ENCODE measurements at places on chromosomes 3 and 15.

DNA sequence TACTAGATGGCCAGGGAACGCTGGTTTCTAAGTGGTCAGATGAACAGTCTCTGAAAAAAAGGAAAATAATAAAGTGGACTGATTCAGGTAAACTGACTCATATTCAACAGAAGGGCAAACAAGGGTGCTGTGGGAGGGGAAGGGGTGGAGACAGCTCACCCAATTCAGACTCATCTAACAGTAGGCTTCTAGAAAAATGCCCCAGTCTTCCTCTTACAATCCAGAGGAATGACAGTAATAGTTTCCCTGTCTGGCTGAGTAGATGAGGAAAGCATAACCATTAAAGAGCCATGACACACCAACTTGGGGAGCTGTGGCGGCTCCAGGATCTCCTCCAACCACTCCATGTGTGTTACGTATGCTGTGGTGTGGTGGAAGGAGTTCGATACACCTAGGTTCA lies 231.4 kb upstream of the UMPS start:
- no peak for DNase-seq

DNA sequence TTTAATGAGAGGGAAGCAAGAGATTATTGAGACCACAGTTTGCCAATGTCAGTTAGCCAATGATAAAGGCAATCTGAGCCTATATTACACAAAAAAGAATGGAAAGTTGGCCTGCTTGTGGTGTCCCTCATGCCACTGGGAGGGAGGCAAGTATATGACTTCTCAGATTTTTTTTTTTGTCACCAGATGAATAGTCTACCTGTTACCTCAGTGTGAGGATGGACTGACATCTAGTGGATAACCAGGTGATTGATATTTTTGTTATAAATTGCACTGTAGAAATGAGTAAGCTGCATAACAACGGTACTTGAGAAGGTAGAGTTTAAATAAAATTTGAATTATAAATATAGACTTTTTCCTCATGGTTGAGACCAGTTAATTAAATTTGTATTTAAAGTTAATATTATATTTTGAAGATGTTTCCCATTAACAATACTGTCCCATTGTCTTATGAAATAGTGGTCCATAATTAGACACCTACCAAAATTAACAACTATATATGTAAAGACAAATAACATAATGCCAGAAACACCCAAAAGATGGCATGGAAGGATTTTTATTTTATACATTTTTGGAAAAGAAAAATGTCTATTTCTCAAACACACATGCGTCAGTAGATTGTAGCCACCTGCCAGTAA lies 237.8 kb upstream of the GADL1 start:
- DNase-seq = peak; percentile 25

- no peak for DNase-seq
These were observed 755.2 kb downstream of the NR2F2 start for GRCh38 chr15:97085731-97086130.

- peak; percentile 6 for DNase-seq
These were observed 330.2 kb downstream of the EPHB1 start for GRCh38 chr3:135125171-135125801.

- DNase-seq = peak; percentile 59
These were observed 1.5 kb downstream of the CHSY1 start for GRCh38 chr15:101250341-101250831.

- DNase-seq = no peak
These were observed 6.0 kb upstream of the GRAMD1C start for GRCh38 chr3:113832477-113833164.

DNA sequence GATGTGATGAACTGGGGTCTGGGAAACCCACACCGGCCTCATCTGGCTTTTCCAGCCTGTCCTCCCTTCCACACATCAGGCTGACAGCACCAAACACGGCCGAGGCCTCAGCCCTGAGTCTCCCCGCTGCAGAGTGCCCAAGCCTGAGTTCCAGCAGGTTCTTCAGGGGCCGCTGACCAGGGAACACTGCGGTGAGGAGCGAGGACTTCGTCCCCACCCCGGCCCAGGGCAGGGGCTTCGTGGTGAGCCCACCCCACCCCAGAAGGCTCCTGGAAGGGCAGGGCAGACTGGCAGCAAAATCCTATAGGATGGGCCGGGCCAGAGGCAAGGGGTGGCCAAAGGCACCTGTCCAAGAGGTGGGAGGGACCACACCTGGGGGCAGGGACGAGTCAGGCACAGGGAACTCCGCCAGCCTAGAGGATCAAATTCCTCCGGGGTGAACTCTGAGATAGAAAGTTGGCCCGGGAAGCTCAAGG lies at the start of gene SLC51A:
TSS of gene SLC51A (plus strand) at position 446 of the 476 bp plus-strand sequence. CDS start 179 bp downstream, outside the sequence.
- DNase-seq = no peak

DNA sequence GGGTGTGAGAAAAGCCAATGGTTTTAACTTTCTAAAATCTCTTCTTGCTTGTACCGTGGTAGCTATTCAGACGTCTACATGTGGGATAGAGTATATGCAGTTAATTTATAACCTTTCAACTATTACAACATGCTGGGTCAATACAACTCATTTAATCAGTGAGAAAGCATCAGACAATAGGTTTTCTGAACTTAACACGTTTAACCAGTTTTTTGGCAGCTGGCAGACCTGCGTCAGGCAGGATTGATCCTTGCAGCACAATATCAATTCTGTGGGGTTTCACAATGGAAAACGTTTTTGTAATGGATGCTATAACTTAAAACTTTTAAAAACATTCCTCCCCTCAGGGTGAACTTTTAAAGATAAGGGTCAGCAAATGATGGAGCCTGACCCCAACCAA lies 6.5 kb downstream of the GNB5 start:
- no peak for DNase-seq

DNA sequence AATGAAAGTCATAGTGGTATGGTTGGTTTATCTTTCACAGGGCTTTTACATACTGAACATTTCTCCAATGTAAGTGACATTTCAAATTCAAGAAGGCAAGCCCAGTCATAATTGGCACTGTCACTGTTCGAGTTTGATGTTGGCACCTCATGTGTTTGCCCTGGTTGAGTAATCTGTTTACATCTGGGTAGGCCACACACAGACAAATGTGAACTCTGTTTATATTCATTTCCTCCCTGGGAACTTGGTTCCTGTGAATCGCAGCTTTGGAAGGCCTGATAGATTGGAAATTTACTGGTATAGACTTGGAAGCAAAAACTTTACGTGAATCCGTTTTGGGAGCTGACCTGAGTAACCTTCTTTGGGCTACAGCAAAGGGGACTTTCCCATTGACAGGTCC lies 395.2 kb upstream of the AZI2 start:
- DNase-seq = no peak

GRCh38 chr15:67134067-67134838 lies 68.9 kb downstream of the SMAD3 start:
- DNase-seq = no peak

- DNase-seq = no peak
These were observed 155.0 kb upstream of the SUCLG2 start for GRCh38 chr3:67809370-67809935.

DNA sequence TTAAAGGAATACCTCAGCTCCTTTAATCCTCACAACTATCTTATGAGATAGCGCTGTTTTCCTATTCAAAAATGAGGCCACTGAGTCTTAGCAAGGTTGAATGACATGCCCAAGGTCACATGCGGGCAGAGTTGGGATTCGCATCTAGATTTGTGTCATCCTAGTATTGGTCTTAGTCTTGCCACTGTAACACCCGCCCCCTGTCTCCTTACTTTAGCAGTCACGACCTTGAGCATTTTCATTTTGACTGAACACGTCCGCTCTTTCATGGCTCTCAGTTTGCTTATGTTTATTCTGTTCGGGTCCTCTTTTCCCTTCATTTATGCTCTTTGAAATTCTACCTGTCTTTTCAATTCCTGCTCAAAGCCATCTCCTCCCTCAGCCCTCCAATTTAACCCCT lies 112.5 kb upstream of the CADPS start:
- DNase-seq = no peak

DNA sequence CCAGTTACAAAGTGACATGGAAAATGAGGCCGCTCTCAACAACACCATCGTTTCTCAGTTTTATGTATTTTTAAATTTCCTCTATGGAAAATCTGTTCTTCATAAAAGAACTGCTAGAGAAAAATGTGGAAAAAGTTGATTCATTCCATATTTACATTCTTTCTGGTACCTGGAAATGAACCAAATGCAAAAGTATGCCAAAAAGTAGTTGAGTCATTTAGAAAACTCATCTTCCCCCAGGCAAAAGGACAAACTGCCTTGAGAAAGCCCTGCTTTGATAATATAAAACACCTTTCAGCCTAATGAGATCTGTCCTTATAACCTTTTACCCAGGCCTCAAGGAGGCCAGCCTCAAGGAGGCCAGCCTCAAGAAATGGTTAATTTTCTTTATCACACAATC lies 283.0 kb upstream of the VEPH1 start:
- DNase-seq = peak; percentile 95

GRCh38 chr3:172447611-172448579 lies at the start of gene GHSR:
GHSR (minus strand) TSS chr3:172448456; CDS start chr3:172448413, 43 bp downstream.
- no peak for DNase-seq

DNA sequence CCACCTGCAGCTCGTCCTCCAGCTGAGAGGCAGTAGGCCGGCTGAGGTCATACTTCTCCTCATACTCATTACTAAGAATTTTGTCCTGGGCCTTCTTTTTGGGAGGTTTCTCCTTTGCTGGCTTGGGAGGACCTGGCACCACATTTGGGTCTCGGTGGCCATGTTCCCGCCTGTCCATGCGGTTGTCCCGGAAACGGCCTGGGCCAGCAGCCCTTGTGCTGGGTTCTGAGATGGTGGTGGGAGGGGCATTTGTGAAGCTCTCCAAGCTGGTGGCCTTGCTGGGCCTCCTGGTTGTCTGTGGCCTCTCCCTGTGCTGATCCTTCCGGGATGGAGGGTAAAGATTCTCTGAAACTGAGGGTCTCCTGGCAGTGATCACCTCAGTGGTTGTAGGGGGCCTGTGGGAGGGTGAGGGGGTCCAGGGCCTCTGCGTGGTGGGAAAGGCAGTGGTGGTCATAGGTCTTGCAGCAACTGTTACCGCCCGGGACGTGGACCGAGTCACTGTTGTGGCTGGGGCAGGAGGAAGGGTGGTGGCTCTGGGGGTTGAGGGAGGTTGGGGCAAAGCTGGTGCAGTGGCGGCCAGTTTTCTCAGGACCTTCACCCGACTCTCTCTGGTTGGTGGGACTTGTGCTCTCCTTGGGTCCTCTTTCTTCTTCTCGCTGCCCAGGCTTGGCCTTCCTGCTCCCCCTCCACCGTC lies 2.5 kb downstream of the CCDC80 start:
- no peak for DNase-seq

DNA sequence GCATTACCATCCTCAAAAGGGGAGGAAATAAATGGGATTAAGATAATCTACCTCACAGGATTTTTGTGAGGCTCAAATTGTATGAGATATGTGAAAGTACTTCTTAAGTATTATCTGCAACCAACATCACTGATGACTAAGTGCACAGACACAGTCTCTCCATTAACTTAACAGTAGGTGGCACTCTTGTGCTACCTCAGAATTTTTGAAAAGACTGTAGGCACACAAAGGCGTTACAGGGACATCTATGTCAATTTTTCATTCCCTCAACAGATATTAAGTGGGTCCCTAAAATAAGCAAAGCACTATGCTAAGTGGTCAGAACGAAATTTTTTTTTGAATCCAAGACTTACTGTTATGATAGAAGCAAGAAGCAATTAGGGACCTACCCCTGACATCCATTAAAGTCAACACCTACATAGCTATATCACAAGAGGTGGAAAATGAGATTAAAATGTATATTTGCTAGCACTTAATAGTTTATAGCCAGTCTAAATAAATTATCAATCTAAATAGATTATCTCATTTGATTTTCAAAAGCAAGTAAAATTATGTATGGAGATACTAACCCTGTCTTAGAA lies 52.9 kb downstream of the RYK start:
- DNase-seq = peak; percentile 43

GRCh38 chr15:31236184-31237042 lies 90.2 kb upstream of the KLF13 start:
- DNase-seq = peak; percentile 91

DNA sequence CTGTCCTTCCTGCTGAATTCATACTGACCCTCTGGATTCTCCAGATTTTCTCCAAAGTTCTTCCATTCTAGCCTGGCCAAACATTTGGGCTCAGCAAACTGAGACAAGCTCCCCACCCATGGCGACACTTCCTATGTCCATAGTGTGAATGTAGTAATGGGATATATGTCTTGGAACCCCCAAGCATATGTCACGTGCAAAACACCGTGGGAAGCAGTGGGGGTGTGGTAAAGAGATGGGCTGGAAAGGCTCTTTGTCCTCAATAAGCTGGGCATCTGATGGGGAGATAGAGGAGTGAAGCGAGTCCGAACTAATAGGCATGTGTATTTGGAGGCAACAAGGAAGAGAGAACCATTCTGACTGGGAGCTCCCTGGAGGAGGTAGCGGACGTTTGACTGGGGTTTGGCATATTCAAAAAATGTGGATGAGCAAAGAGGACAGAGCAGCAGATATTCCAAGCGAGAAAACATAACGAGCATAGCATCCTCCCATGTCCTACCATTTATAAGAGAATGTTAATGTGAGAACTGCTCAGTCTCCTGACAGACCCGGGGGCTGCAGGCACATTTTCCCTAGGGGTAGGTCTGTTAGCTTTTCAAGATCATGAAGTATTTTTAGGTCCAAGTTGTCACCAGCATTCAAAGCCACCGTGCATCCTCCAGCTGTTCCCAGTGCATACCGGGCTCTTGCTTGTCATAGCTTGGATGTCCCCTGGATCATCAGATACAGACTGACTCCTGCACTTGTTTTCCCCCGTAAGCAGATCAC lies 25.6 kb downstream of the TPM1 start:
- DNase-seq = no peak

DNA sequence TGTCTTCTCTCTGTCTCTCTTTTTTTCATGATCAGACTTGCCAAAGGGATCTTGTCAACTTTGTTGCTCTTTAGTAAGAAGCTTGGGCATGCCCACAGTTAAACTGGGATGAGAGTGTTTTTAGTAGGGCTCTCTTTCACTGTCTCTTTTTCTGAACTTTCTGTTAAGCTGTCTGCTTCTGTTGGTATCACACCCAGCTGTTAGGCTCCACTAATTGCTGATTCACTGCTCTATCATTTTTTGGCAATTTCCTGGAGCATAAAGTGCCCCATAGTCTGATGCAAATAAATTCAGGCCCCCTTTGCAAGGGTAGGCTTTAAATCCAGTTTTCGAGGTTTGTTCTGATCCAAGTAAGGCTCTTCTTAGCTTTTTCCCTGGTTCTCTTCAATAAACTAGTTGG lies 360.4 kb upstream of the ADAMTS9 start:
- DNase-seq = no peak

GRCh38 chr3:71578054-71578751 lies 5.3 kb downstream of the FOXP1 start:
- DNase-seq = no peak

- no peak for DNase-seq
These were observed 5.2 kb downstream of the SST start for GRCh38 chr3:187665010-187665409.

- DNase-seq = no peak
These were observed 30.7 kb downstream of the SEMA7A start for GRCh38 chr15:74402873-74403587.
